ENCODE measurements at places on chromosomes 7 and 10. TPM values are rescaled to one million over a fixed set of nuclear protein-coding genes. Genes with fewer than 3 reads are reported as not detected.
A peak's percentile ranks its signal among the peaks of the same experiment; 100 is the strongest.

DNA sequence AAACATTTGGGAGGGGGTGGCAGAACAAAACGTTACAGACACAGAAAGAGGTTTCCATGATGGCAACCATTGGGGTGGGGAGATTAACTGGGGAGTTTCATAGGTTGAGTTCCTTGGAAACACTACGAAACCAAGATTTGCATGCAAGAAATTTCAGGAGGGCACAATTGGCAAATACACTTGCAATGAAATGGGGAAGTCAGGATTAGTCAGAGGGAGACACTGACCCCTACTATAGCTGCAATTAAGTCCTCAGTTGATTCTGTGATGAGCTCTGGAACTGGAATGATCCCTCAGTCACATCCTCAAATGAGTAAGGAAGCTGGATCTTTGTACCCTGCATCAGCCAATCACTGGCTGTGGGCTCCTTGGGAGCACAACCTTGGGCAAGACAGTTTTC, 22.1 kb downstream of the CPEB3 start:
- DNase-seq = no peak

DNA sequence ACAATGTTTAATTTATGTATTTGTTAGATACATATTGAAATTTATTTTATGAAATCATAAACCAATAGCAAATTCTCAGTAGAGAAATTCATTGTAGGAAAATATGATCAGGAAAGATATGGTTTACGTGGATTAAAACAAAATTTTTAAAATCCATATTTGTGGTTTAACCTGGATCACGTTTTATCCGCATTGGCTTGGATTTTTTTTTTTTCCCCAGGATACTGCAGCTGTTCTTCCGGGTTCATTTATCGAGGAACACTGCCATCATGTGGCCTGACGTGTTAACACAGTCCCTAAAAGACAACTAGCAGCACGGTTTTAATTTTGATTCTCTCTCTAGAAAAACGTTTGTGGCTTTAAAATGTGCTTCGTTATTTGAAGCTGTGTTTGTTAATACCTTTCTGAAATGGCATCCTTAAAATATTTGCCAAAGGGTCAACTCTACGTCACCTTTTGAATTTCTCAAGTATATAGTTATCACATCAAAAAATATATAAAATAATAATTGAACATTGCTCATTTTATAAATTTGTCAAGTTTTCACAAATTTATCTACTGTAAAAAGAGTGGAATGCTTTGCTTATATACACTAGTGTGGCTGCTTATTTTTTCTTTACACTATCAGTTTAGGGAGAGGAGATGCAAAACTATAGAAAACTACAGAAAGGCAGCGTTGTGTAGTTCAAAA, 8.7 kb upstream of the ASB4 start:
- DNase-seq = peak; percentile 32

The CALHM3 gene
- polyA plus RNA-seq = not detected

The VWDE gene
- not detected for polyA plus RNA-seq

GRCh38 chr7:77245015-77245755, 45.6 kb upstream of the FGL2 start:
- DNase-seq = no peak

- DNase-seq = no peak
These were observed 55.9 kb downstream of the TRRAP start for GRCh38 chr7:98934267-98934666.

DNA sequence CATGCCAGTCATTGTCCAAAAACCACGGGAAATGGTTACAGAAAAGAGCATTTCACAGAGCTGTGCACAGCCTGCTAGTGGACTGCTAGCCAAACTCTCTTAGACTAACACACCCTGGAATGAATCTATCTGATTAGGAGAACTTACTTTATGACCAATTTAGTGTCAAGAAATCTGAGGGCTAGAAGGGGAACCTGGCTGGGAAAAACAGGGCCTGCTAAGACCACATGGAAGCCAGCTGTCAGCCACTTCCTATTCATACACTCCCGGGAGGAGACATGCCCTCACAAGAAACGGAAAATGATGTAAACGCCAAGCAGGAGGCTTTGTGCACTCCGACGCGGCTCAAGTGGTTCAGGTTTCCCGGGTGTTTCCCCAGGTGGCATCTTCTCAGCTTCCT, 54.8 kb downstream of the MPP7 start:
- no peak for DNase-seq
